ENCODE measurements at places on chromosomes 5 and 9.
A peak's percentile ranks its signal among the peaks of the same experiment; 100 is the strongest.

- DNase-seq = no peak
Observed at GRCh38 chr9:134265078-134265477, 61.2 kb upstream of the RXRA start.

GRCh38 chr5:132385326-132386105 lies 16.0 kb downstream of the SLC22A5 start:
- peak; percentile 55 for DNase-seq

GRCh38 chr9:97966493-97966892 lies 16.6 kb upstream of the ANP32B start:
- no peak for DNase-seq

- no peak for DNase-seq
Observed at GRCh38 chr5:1387876-1388275, 43.0 kb upstream of the CLPTM1L start.

DNA sequence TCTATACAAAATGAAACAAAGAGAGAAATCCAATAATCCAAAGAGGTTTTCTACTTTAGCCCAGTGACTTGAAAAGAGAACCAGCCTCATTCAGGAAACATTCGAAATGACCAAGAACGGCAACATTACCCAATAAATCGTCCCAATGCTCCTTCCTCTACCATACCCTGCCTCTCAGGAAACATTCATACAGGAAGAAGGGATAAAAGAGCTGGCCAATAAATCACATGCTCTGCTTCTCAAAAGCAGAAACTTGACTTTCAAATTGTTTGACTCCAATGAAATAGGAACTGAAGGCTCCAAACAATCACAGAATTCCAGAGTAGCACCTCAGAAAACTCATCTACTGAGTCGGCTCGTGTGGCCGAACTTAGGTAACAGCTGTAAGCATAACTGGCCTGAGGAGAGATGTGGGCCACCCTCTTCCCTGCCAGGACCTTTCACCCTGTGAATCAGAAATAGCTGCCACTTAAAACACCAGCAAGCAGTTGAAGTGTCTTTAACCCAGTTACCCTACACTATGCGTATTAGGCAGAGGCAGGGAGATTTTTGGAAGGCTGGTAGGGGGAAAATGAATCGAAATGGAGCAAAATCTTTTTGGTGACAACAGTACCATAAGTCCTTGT lies 14.6 kb downstream of the ARL15 start:
- DNase-seq = no peak

DNA sequence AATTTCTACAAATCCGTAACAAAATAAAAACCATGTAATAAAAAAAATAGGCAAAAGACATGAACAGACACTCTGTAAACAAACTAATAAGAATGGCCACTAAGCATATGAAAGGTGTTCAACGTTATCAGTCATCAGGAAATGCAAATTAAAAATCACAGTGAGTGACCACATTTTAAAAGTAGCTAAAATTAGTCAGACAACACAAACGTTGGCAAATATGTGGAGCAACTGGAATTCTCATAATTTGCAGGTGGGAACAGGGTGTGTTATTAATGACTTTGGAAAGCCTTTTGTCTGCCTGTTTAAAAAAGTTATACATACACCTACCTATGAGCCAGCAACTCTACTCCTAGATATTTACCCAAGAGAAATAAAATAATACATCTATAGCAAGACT lies 164.4 kb downstream of the RMI1 start:
- DNase-seq = no peak

DNA sequence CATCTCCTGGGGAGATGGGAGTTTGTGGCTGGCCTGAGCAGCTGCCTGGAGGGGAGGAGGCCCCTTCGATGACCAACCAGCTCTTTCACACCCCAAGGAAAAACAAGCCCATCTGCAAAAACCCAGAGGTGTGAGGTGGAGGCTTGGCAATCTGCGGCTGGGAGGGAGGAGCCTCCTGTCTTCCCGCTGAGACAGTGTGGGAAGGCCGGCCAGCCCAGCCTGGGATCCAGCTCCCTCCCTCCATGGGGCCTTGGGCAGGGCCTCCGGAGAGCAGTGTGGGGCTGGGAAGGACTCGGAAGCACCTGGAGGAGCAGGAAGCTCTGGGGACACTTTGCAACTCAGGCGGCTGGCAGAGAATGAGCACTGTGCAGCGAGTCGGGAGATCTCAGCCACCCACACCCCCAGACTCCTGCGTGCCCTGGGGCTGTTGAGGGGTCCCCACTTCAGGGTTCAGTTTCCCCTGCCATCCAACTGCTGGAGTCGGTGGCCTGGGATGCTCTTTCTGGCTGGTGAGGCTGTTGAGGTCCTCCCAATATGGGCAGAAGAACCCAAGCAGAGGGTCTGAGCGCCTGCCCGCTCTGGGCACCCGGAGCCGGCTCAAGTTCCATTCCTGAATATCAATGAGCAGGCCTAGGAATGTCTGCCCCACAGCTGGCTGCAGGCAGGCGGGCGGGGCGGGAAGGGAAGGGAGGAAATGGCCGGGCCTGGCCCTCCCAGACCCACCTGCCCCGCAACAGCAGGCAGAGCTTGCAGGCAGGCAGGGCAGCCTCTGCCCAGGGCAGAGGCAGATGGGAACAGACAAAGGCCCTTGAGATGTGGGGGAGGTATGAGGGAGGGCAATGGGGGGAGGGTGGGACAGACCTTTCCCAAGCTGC lies 101.1 kb downstream of the FGF18 start:
- no peak for DNase-seq

GRCh38 chr5:31401691-31402090 lies 130.2 kb downstream of the DROSHA start:
- no peak for DNase-seq

- no peak for DNase-seq
Observed at GRCh38 chr9:98415782-98416181, 160.3 kb upstream of the TBC1D2 start.

GRCh38 chr5:134517553-134517952 lies 7.9 kb upstream of the JADE2 start:
- DNase-seq = no peak

- no peak for DNase-seq
Observed at GRCh38 chr5:540071-540905, 16.0 kb upstream of the SLC9A3 start.

DNA sequence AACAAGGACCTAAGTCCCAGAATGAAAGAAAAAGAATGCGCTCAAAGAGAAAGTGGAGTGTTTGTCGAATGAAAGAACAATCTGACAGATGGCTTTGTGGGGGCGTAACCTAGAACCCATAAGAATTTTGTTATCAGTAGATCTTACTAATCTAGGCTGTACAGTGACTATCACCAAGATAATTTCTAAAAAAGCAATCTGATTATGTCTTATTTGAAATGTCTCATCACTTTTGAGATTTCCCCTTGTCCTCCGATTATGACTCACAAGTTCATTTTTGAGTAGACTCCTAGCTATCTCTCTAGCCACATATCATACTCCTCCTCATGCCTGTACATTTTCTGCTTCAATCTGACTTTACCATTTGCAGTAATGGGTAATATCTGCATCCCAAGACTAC lies 135.6 kb upstream of the SMARCA2 start:
- no peak for DNase-seq

DNA sequence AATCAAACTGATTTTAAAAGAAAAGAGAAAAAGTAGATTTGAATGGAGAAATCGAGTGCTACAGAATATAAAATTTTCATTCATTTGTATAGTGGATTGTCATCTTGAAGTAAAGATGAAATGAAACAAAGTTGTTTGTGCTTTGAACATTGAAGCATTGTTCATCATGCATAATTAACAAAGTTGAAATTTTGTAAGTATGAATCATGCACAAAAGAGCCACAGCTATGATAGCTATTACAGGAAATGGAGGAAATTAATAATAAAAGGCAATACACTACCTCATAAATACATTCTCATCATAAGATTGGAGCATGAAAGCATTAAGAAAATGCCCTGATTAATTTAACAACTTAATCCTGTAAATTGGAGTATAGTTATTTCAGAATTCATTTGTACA lies 153.4 kb upstream of the TLX3 start:
- DNase-seq = no peak

GRCh38 chr5:97752871-97753270 lies 569.8 kb upstream of the RIOK2 start:
- DNase-seq = no peak

DNA sequence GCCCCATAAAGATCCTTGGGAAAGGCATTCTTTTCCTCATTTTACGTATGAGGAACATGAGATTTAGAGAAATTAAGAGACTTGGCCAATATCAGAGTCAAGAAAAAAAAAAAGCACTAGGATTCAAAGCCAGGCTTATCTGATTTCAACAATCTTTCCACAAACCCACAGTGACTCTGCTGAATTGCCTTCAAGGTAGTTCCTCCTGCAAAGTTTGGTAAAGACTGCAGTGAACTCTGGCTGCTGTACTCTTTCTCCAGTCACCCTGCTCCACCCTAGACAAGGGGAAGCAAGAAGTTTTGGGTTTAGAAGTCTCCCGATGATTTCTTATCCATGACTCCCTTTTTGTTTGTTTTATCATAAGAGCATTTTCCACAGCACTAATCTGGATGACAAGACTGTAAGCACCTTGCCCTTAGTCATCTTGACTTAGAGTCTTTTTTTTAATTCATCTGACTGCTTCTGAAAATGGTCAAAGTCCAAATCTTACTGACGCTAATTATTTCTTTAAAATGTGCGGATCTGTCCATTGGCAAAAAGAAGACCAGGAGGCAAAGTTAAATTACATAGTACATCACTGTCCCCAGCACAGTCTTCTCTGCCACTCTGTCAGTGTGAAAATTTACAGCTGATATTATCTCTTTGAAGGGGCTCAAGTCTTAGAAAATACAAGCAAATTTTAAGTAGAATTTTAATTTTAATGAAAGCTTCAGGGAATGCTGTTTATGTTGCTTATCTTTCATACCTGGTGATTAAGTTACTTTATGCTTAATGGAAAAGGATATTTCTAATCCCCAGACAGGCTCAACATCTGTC lies 180.1 kb downstream of the TTLL11 start:
- peak; percentile 17 for DNase-seq

DNA sequence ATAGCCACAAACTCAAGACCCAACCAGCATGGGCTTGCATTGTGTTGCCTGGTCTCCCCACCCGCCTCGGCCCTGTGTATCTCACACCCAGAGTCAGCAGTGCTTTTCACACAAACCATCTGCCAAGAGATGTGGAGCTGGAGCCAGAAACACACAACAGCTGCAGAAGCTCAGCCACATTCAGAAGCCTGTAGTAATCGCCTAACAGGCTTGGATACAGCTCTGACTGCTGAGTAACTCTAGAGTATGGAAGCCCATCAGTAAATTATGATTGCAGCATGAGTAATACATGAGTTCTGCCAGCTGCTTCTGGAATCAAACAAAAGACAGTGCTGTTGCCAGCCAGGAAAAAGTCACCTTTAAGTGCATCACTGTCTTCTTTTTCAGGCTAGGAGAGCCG lies 16.0 kb downstream of the TEK start:
- no peak for DNase-seq

DNA sequence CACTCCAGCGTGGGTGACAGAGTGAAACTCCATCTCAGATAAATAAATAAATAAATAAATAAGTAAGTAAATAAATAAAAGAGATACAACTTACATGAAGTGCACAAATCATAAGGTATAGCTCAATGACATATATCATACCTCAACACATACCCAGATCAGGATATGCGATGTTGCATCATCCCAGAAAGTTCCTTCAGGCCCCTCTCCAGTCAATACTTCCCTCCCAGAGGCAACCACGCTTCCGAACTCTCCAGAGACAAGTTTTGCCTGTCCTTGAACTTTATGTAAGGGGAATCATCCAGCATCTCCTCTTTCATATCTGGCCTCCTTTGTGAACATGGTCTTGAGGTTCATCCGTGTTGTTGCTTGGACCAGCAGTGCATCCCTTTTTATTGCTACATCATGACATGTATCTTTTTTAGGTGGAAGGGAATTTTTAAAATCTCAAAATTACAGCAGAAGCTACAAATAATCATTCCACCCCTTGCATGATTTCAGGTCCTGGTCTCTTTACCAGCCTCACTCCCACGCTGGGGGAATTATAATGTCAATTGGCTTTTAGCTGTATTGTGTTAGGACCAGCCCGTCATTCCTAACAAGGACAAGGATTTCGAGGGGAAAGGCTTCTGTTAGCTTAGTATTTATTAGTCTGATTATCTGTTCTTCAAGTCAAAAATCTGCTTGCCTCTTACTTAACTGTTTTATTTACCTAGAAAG lies 32.9 kb upstream of the AOPEP start:
- no peak for DNase-seq

DNA sequence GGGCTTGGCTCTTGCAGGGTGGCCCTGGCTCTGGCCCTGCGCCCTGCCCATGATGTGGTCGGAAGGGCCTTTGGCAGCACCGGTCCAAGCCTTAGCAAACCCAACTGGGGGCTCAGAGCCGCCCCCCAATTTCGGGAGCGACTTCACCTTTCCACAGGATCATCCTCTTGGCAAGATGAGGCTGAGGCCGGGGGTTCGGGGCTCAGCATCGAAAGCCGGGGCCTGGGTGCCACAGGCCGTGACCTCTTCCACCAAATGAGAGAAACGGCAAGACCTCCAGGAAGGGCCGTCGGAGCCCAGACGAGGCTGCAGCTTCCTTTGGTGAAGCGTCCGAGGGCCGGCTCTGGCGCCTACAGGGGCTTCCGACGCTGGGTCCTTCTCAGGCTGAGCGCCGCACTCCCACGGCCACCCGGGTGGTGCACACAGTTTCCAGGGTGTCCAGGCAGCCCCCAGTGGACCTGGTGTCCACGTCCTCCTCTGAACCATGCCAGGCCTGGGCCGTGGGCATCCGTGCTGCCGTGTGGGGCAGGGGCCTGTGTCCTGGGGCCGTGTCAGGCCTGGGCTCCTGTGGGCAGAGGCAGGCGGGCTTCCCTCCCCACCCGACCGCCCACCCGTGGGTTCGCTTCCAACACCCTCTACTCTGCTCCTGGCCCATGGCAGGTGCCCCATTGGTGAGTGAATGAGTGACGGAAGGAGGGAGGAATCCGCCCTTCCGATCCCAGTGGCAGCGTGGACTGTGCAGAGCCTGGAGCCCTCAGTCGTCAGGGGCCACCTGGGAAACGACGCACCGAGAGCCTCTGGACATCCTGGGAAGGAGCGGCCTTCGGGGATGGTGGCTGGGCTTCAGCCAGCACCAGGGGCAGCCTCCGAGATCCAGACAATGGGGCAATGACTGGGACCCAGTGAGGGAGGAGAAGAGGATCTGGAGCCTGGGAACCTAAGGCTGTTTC lies 5.2 kb upstream of the AGPAT2 start:
- DNase-seq = no peak

GRCh38 chr5:173888473-173889131 lies 453 bp downstream of the CPEB4 start:
- DNase-seq = peak; percentile 53

- DNase-seq = no peak
Observed at GRCh38 chr9:1637401-1637800, 377.7 kb upstream of the SMARCA2 start.

Data from erythroblast (primary cell).